ENCODE measurements at places on chromosomes 5 and 9. TPM values are rescaled to one million over a fixed set of nuclear protein-coding genes. Genes with fewer than 3 reads are reported as not detected.

Gene FOXD4
- 0.26 TPM for total RNA-seq

Gene ANXA2R
- total RNA-seq = 3.1 TPM

Gene C9orf78
- total RNA-seq = 39.8 TPM

Gene PFN3
- total RNA-seq = not detected

Gene NR4A3
- total RNA-seq = 5.6 TPM

Gene RBM22
- 15.4 TPM for total RNA-seq

Gene TAS2R1
- total RNA-seq = not detected

Gene CERCAM
- total RNA-seq = 64.2 TPM

Gene ALAD
- 22.6 TPM for total RNA-seq

Gene COL5A1
- total RNA-seq = 63.7 TPM

Gene TCF7
- total RNA-seq = 3.1 TPM

Gene DDX4
- not detected for total RNA-seq

Gene ISL1
- not detected for total RNA-seq

Gene CER1
- not detected for total RNA-seq

Gene BHMT2
- 20.3 TPM for total RNA-seq

Gene PCDHGA6
- total RNA-seq = 4.8 TPM

Gene GABRA6
- total RNA-seq = not detected

Gene RNF183
- total RNA-seq = not detected

Gene ORM2
- not detected for total RNA-seq

Gene PCDHA6
- 3.6 TPM for total RNA-seq

Gene TRIM32
- 18.5 TPM for total RNA-seq

Gene LHX3
- total RNA-seq = not detected

Gene ADAMTS6
- 48.3 TPM for total RNA-seq

Gene INVS
- total RNA-seq = 45.4 TPM

Gene TMC1
- not detected for total RNA-seq

Gene LRRC70
- total RNA-seq = 1.3 TPM

Gene AGXT2
- not detected for total RNA-seq

Gene C1QTNF3
- total RNA-seq = 1.2 TPM

Gene PPP3R2
- total RNA-seq = not detected
